ENCODE measurements at places on chromosomes 7 and 10.

DNA sequence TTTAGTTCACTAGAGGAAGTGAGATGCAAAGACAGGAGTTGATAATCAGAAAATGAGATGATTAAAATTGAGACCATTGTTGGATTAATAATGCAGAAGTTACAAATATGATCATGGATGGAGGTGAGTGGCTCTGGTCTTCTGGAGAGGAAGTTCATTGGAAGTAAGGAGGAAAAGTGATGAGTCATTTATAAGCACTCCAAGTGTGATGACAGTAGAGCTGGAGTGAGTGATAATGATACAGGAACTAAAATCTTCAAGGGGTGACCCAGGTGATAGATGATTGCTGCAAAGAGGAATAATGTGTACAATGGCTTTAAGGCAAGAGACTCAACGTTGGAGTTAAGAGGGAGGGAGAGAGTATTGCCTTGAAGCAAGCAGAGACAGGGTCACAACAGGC, 20.7 kb downstream of the ZNF32 start:
- DNase-seq = no peak

DNA sequence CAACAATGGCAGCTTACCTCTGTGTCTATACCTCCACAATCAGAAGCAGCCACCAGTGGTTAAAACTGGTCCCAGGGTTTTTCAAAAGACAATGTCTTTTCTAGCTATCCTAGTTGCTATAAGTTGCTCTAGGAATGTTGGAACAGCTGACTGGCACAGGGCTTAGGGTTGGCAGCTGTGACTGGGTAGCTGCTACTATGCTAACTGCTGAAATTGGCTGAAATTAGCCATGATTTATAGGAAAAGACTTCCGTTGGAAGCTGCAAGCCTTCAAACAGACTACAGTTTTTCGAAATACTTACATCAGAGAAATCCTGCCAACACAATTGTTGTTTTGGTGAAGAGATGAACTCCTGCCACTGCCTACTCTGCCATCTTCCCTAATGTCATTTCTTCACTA, 102.3 kb downstream of the MKX start:
- DNase-seq = no peak

- DNase-seq = no peak
Observed at GRCh38 chr7:217781-218180, 25.4 kb downstream of the FAM20C start.

DNA sequence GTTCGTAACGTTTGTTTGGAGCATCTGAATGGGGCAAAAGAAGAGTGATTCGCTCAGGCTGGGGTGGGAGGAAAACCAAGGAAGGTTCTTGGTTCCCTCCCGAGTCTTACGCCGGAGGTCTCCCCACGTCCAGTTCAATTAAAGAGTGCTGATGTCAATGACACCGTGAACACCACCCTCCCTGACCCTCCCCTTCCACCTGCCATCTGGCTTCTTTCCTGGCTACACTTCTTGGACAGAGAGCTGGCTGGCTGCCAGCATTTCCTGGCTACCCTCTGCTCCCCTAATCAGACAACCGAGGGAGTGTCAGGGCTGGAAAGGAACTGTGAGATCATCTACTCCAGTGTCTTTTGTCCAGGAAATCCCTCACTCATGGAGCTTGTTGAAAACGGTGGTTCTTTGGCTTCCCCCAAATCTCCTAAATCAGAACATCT, 24.1 kb upstream of the FFAR4 start:
- peak; percentile 20 for DNase-seq

GRCh38 chr7:120949998-120950538, 509 bp upstream of the ING3 start:
- no peak for DNase-seq

- no peak for DNase-seq
Observed at GRCh38 chr10:113261611-113262091, 291.2 kb upstream of the HABP2 start.

- no peak for DNase-seq
Observed at GRCh38 chr10:60374836-60375235, 14.8 kb downstream of the ANK3 start.

DNA sequence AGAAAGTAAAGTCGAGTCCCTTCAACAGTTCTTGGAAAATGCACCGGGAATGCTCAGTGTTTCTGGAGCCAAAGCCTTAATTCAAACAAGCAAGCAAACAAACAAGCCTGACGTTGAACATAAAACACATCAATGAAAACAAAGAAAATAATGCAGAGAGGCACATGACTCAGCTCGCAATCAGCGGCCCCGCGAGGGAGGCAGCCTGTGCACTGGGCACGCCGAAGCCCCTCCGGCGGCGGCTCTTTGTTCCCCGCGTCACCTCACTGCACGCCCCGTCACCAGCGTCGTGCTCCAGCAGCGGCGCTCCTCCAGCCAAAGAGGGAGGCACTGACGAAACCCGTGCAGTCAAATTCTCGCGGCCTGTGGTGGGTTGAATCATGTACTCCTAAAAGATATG, 151.5 kb downstream of the DNAJB6 start:
- DNase-seq = no peak

DNA sequence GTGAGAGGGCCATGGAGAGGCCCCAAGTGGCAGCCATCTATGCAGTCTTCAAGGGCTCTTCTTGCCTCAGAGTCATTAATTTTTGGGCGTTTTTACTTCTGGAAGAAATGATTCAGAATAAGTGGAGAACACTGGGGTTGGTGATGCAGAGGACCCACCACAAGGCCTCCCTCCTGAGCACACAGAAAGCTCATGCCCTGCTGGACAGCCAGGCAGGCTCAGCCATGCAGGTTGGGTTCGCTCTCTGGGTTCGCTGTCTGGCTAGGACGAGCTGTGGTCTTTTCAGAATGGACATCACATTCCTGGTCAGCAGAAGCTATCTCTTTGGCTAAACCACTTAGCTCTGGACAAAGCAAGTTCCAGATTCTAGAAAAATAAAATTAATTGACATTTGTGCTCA, 480.8 kb downstream of the RPS24 start:
- DNase-seq = no peak

DNA sequence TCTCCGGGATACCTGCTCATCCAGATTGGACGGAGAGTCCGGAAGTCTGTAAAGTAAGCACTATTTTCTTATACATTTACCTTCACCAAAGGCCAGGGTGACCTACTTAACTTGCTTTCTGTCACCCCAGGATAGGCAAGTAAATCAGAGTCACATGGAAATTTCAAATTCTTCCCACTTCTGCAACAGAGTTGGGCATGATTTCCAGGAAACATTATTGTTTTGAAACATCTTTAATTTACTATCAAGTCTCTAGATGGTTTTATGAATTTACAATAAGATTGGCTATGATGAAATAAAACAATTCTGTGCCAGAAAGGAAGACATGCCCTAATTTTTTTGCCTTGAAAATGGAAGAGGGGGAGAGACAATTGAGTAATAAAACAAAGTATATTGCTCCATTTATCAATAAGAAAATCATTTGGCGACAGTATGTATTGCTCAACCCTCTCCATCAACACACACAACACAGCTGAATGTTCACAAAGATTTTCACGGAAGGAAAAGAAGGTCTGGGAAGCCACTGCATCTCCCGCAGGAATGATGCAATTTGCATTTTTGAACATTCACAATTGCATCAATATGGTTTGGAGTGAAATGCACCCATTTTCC, 702.8 kb downstream of the PARD3 start:
- no peak for DNase-seq

GRCh38 chr7:150567169-150567568, at the start of gene GIMAP4:
TSS of gene GIMAP4 (plus strand) at chr7:150567390. CDS start at chr7:150569902, 2,512 bp downstream.
- DNase-seq = no peak

DNA sequence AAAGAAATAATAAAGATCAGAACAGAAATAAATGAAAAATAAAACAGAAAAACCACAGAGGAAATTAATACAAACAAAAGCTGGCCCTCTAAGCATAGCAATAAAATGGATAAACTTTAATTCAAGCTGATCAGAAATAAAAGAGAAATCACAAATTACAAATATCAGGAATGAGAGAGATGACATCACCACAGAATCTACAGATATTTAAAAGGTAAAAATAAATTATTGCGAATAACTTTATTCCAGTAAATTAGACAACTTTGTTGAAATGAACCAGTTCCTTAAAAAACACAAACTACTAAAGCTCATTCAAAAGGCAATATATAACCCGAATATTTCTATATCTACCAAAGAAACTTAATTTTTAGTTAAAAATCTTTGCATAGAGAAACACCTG, 131.7 kb downstream of the PPP1R3A start:
- DNase-seq = no peak

DNA sequence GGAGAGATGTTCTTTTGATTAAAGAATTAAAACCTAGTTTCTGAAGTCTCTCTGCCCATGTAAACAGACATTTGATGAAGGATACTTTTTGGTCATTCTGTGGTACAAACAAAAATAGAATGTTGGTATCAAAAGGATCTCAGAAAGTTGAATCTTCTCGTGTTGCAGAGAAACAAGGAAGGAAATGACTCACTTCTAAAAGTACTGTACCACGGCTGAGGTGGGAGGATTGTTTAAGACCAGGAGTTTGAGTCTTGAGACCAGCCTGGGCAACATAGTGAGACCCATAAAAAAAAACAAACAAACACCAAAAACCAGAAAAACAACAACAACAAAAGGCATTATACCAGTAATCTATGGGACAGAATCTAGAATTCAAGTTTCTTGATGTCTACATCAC, 69.7 kb downstream of the PRSS58 start:
- no peak for DNase-seq

GRCh38 chr10:31340343-31340742, 21.3 kb downstream of the ZEB1 start:
- no peak for DNase-seq

DNA sequence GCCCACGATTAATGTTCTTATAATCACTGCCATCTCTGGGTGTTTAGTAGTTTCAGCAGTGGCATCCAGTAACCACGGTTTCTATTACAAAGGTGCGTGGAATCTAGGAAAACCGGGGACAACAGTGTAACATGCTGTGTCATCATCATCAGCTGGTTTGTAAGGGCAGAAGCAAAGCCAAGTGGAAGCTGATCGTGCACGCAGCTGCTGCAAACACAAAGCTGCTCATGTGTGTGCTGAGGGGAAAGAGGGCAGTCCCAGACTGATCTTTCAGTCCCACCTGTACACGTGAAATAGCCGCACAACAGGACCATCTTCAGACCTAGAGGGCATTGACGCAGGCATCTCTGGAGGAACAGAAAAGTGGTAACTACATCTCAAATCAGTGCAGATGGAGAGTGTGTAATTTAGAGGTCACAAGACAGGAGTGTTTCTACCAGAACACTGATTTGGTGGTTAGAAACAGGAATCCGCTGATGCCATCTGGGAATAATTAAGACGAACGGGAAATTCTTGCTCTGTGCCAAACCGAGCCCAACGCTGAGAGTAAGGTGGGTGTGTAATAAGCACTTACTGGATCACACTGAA, 13.4 kb downstream of the ANKRD16 start:
- peak; percentile 86 for DNase-seq

DNA sequence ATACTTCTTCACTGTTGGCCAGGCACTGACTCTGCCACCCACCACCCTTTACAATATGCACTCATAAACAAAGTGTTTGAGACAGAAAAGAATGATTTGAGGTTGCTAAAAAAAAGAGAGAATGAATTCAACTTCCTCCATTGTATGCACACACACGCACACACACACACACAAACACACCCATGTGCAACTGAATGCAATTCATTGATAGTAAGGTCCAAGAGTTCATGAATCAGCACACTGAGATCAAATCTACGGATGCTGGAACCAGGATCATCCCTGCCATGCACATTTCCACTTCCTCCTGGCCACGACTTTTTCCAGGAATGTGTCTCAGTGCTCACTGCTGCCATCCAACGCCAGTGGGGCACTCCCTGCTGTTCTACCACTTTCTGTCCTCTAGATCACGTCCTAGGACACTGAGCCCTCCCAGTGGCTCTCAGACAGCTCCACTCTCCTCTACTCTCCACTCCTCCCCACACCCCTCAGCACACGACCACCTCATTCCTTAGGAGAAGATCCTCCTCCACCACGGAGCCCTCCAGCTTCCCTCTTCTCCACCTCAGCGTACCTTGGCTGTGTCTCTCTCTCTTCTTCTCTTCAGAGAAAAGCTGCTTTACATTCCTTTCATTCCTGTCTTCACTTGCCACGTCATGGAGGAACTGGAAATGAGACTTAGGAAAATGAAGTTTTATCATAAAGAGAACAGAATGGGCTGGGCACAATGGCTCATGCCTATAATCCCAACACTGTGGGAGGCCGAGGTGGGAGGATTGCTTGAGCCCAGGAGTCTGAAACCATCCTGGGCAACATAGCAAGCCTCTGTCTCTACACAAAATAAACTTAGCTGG, 12.0 kb upstream of the TMEM213 start:
- peak; percentile 5 for DNase-seq

- DNase-seq = no peak
Observed at GRCh38 chr10:132458586-132459300, 61.7 kb downstream of the PWWP2B start.

DNA sequence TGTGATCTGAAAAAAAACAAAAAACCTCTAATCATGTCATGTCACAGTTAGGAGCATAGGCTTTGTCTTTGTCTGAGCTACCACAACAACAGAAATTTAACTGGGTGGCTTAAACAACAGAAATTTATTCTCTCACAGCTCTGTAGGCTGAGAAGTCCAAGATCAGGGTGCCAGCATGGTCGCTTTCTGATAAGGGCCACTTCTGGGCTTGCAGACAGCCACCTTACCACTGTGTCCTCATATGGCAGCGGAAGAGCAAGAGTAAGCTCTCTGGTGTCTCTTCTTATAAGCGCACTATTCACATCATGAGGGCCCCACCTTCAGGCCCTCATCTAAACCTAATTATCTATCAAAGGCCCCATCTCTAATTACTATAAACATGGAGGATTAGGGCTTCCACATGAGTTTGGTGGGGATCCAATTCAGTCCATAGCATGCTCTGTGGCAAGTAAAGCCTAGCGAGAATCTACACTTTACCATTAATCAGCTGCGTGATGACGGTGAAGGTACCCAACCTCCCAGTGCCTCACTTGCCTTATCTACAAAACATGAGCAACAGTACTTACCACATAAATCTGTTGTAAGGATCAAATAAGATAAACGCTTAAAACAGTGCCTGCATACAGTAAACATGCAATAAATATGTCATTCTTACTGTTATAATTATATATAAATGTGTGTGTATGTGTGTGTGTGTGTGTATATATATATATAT, 17.3 kb downstream of the ZNF438 start:
- DNase-seq = no peak

DNA sequence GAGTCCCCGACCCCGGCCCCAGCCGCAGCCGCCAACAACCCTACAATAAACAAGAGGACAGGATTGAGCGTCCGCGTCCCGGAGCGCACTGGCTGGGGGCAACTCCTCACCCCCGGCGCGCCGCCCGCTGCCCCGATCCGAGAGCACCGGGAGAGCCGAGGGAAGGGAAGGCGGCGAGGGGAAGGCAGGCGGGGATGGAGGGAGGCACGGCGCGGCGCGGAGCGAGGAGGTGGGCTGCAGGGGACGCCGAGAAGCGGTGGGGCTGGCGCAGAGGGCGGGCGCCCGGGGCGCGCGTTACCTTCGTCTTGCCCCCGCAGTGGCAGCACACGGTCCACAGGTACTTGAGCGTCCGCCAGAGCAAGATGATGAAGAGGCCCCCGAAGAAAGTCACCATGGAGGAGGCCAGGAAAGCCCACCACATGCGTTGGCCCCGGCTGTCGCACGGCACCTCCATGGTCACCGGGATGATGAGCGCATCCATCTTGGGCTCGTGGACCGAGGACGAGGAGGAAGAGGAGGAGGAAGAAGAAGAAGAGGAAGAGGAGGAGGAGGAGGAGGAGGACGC, 559 bp downstream of the KCNMA1 start:
- DNase-seq = no peak

- DNase-seq = no peak
Observed at GRCh38 chr10:89296220-89296648, 5.6 kb upstream of the IFIT2 start.

All from fibroblast of skin of back (primary cell).